ENCODE measurements at places on chromosomes 6 and 20. TPM values are rescaled to one million over a fixed set of nuclear protein-coding genes. Genes with fewer than 3 reads are reported as not detected.

HLA-DPB1 gene
- 19.8 TPM for total RNA-seq

DNA sequence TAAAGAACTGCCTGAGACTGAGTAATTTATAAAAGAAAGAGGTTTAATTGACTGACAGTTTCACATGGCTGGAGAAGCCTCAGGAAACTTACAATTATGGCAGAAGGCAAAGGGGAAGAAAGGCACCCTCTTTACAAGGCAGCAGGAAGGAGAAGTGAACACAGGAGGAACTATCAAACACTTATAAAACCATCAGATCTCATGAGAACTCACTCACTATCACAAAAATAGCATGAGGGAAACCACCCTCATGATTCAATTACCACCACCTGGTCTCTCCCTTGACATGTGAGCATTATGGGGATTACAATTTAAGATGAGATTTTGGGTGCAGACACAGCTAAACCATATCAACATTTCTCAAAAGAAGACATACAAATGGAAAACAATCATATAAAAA, 266.3 kb downstream of the EPM2A start:
- H3K4me3 ChIP-seq: no peak overlapping the region
- no peak overlapping the region for H3K27ac ChIP-seq
- H3K27me3 ChIP-seq: no peaks in the 10 kb centered on the region
- no peaks in the 10 kb centered on the region for H3K4me1 ChIP-seq
- no peaks in the 10 kb centered on the region for H3K36me3 ChIP-seq
- DNase-seq: no peak

ZBTB46 gene
- total RNA-seq: 28.0 TPM

SCRT2 gene
- not detected for total RNA-seq

DNA sequence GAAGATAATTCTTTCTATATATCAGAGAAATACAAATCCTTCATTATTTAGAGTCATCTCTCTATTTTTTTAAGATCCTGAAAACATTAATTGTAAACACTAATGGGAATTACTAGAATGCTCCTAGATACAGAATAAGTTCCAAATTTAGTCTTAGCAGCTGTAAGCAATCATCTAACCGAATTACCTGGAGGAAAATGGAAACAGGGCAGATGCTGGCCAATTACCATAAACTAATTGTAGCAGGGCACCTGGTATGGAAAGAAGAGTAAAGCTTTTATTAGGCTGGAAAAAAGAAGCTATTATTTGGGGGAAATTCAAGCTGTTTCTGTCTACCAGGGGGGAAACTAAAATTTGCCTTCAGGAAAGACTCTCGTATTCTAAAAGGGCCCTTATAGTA, 257.5 kb downstream of the MMUT start:
- no peak overlapping the region for H3K4me3 ChIP-seq
- no peaks in the 10 kb centered on the region for H3K27me3 ChIP-seq
- no peak for DNase-seq
- no peaks in the 10 kb centered on the region for H3K4me1 ChIP-seq
- H3K27ac ChIP-seq: no peak overlapping the region
- H3K36me3 ChIP-seq: no peaks in the 10 kb centered on the region

CRYBG1 gene
- 2.7 TPM for total RNA-seq

- no peak for DNase-seq
- peaks cover 86% of the 10 kb centered on the region for H3K36me3 ChIP-seq
- H3K27me3 ChIP-seq: no peaks in the 10 kb centered on the region
- H3K4me3 ChIP-seq: no peak overlapping the region
These were observed 6.7 kb downstream of the MTCH1 start for GRCh38 chr6:36979347-36979742.

ADGRG6 gene
- total RNA-seq: 23.4 TPM

DNA sequence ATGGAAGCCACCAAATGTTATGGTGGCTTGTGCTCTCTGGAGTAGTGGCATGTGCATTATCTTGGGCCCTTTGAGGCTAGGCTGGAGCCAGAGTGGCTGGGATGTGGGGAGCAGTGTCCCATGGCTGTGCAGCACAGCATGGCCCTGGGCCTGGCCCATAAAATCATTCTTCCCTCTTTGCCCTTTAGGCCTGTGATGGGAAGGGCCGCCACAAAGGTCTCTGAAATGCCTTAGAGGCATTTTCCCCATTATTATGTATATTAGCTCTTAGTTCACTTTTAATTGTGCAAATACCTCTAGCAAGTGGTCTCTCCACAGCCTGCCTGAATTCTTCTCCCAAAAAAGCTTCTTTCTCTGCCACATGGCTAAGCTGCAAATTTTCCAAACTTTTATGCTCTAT, 297.3 kb upstream of the IRAK1BP1 start:
- H3K4me3 ChIP-seq: no peak overlapping the region
- H3K27me3 ChIP-seq: no peaks in the 10 kb centered on the region
- no peaks in the 10 kb centered on the region for H3K36me3 ChIP-seq
- no peaks in the 10 kb centered on the region for H3K4me1 ChIP-seq
- DNase-seq: peak; percentile 57

DNA sequence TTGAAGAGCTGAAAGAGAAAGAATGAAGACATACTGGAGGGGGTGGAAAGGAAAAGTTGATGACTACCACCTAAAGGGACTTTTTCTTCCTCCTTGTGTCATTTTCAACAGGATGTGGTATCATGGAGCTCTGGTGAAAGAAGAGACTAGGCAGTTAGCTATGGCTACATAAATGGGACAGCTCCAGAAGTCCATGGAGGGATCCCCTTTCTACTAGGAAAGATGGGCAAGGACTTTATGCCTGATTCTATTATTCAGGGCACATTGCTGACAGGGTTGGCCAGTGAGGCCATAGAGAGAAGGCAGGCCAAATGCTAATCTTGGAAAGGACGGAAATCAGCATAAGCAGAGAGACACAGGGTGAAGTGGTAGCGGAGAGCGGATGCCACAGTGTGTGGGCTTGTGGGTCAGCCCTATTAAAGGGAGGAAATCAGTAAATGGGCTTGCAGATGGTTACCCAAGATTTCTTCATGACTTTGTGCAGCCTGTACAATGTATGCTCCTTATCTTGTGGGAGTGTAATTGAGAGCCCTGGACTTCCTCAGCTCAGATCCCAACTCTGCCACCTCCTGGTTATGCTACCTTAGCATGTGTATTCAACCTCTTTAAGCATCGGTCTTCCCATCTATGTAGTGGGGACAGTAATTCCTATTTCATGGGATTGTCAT, 77.4 kb upstream of the TMEM170B start:
- no peaks in the 10 kb centered on the region for H3K36me3 ChIP-seq
- H3K4me3 ChIP-seq: no peak overlapping the region

- H3K27ac ChIP-seq: no peak overlapping the region
- no peak for DNase-seq
- H3K27me3 ChIP-seq: no peaks in the 10 kb centered on the region
- peaks cover 21% of the 10 kb centered on the region for H3K36me3 ChIP-seq
These were observed 216.5 kb downstream of the ZMYND8 start for GRCh38 chr20:47139934-47140535.

DNA sequence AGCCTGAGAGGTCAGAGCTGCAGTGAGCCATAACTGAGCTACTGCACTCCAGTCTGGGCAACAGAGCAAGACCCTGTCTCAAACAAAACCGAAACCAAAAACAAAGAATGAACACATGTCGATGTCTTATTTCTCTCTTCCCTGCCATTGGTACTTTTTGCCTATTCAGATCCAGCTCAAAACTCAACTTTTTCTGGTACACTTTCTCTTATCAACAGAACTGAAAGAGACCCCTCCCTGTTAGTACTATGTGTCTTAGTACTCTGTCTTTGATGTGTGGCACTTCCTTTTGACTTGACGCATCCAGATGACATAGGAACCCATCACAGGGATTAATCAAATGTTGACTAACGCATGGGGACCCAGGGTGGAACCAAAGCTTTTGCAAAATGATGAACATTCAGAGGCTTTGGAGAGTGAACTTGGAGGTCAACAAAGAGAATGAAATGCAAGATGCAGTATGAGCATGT, 44.8 kb downstream of the AKAP12 start:
- no peaks in the 10 kb centered on the region for H3K27me3 ChIP-seq
- no peak overlapping the region for H3K4me3 ChIP-seq
- DNase-seq: no peak
- H3K27ac ChIP-seq: no peak overlapping the region
- H3K36me3 ChIP-seq: no peaks in the 10 kb centered on the region
- no peaks in the 10 kb centered on the region for H3K4me1 ChIP-seq

GRCh38 chr6:35048031-35048613, 93.0 kb downstream of the TCP11 start:
- H3K4me1 ChIP-seq: peaks cover 12% of the 10 kb centered on the region
- H3K27ac ChIP-seq: peak overlapping the region; percentile 99
- H3K27me3 ChIP-seq: no peaks in the 10 kb centered on the region
- peaks cover 9% of the 10 kb centered on the region for H3K36me3 ChIP-seq
- DNase-seq: peak; percentile 74

DNA sequence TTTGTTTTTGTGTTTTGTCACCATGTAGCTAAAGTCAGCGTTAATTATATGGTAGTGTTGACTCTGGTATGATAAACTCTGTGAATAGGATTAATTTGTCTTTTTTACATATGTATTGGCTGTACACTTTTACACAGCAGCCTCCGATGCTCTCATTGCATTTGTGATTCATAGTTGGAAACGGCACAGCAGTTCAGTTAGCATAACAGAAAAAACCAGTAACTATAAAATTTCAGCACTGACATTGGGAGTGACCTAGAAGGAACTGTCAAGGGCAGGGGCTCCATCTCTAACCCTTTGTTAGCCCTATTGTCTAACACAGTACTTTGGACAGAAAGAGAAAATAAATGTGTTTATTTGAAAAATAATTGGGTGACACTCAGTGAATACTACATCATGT, 5.6 kb upstream of the BEND6 start:
- H3K36me3 ChIP-seq: no peaks in the 10 kb centered on the region
- no peak overlapping the region for H3K4me3 ChIP-seq
- no peak for DNase-seq
- no peaks in the 10 kb centered on the region for H3K4me1 ChIP-seq
- H3K27me3 ChIP-seq: peaks cover 19% of the 10 kb centered on the region
- H3K27ac ChIP-seq: no peak overlapping the region

GRCh38 chr6:114580882-114581281, 238.1 kb upstream of the HS3ST5 start:
- no peak for DNase-seq
- no peaks in the 10 kb centered on the region for H3K4me1 ChIP-seq
- H3K27ac ChIP-seq: no peak overlapping the region
- no peak overlapping the region for H3K4me3 ChIP-seq
- no peaks in the 10 kb centered on the region for H3K36me3 ChIP-seq
- H3K27me3 ChIP-seq: no peaks in the 10 kb centered on the region

- no peak overlapping the region for H3K27ac ChIP-seq
- H3K4me1 ChIP-seq: no peaks in the 10 kb centered on the region
- no peak overlapping the region for H3K4me3 ChIP-seq
- peak; percentile 61 for DNase-seq
- no peaks in the 10 kb centered on the region for H3K36me3 ChIP-seq
These were observed 5.4 kb downstream of the CCN5 start for GRCh38 chr20:44720621-44720996.

DNA sequence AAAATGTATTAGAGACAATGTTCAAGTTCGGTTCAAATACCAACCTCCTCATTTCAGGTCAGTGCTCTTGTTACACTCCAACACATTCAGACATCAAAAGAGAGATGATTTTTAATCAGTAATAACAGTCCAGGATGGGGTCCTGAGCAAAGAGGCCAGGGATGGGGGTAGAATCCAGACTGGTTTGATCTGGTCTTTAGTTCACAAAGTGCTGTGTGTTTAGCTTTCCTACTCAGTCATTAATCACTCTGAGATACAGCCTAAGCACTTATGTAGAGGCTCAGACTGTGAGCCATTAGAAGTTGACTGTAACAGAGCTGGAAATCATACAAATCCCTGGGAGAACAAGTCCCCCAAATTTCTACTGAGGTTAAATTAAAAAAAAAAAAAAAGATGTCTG, 241.6 kb downstream of the PTPRK start:
- H3K4me1 ChIP-seq: peaks cover 9% of the 10 kb centered on the region
- DNase-seq: no peak
- H3K36me3 ChIP-seq: no peaks in the 10 kb centered on the region

KCNS1 gene
- total RNA-seq: 1.5 TPM

GRCh38 chr6:130322673-130323268, 43.0 kb upstream of the TMEM200A start:
- H3K4me1 ChIP-seq: no peaks in the 10 kb centered on the region
- H3K27ac ChIP-seq: no peak overlapping the region
- H3K36me3 ChIP-seq: no peaks in the 10 kb centered on the region
- DNase-seq: peak; percentile 56

- H3K36me3 ChIP-seq: no peaks in the 10 kb centered on the region
- no peak overlapping the region for H3K27ac ChIP-seq
These were observed 137.7 kb downstream of the TAF4 start for GRCh38 chr20:61927826-61928541.

GRCh38 chr6:32070814-32071543, 32.8 kb downstream of the CYP21A2 start:
- no peaks in the 10 kb centered on the region for H3K27me3 ChIP-seq
- no peak overlapping the region for H3K27ac ChIP-seq
- no peak overlapping the region for H3K4me3 ChIP-seq

Measured in endodermal cell (in vitro differentiated cells).